BJ (cell line): ENCODE measurements at places on chromosomes 7 and 10.

GRCh38 chr10:60368875-60369546 lies 20.7 kb downstream of the ANK3 start:
- DNase-seq, result no peak

GRCh38 chr10:3485057-3485686 lies 299.8 kb downstream of the KLF6 start:
- no peak for DNase-seq

DNA sequence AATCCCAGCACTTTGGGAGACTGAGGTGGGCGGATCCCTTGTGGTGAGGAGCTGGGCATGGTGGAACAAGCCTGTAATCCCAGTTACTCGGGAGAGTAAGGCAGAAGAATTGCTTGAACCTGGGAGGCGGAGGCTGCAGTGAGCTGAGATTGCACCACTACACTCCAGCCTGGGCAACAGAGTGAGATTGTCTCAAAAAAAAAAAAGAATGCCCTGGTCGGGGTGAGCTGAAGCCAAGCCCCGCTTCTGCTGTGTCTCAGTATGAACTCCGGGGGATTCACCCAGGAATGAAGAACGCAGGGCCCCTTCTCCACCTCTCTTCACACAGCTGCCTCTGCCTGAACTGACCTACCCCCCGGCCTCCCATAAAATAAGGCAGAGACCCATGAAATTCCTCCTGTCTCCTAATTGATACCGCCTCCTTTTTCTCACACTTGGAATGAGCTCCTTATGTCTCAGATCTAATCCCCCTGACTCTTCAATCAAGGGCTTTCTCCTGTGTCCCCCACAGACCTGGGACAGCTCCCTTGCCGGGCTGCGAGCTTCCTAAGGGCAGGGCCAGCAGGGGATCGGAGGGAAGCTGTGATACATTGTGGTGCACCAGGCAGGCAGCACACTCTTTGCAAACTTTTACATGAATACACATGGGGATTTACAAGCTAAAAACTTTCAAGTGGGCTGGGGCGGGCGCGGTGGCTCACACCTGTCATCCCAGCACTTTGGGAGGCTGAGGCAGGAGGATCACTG lies 911 bp upstream of the ZP3 start:
- no peak for DNase-seq

GRCh38 chr10:124458473-124458872 lies 3.1 kb upstream of the LHPP start:
- no peak for DNase-seq

GRCh38 chr10:42476101-42476500 lies 162.3 kb downstream of the ZNF33B start:
- no peak for DNase-seq

DNA sequence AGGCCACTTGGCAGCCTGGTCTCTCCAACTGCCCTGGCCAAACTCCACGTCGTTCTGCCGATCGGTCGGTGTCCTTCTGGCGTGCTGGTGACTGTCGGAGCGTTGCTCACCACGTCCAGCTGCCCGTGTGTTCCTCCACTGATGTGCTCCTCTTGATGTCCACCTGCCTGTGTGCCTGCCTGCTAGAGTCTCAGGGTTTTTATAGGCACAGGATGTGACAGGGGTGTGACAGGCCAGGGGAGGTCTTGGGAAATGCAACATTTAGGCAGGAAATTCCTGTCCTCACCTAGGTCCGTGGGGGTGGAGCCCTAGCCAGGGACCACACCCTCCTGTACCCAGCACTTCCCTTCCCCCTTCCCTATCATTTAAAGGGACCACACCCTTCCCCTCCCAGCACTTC lies 25.2 kb upstream of the CFAP46 start:
- DNase-seq, result no peak

- DNase-seq, result no peak
These were observed 14.6 kb downstream of the ADRB1 start for GRCh38 chr10:114058297-114058696.

GRCh38 chr7:121301446-121302213 lies 27.2 kb upstream of the WNT16 start:
- no peak for DNase-seq

GRCh38 chr7:141585592-141586510 lies 34.6 kb downstream of the AGK start:
- peak; percentile 80 for DNase-seq

DNA sequence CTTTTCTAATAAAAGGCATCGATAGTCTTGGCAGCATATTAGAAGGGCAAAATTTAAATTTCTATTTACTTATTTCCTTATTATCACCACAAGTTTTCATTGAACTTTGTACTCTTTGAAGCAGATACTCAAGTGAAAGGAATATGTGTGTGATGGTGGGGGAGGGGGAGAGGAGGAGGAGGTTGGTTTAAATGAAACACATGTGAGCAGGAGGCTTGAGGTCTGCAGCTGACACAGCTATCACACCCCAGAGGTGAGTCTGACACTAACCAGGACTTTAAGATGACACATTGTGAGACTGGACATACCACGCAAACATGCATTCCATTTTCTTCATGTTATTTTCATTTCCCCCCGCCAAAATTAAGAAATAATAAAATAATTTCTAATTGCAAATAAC lies 63.3 kb downstream of the CTTNBP2 start:
- DNase-seq, result no peak
